ENCODE measurements at places on chromosomes 5 and 9. TPM values are rescaled to one million over a fixed set of nuclear protein-coding genes. Genes with fewer than 3 reads are reported as not detected.

Gene GPX3
- polyA plus RNA-seq: 1,238 TPM

Gene PCDHGA11
- 5.1 TPM for polyA plus RNA-seq

Gene IL17B
- 1.4 TPM for polyA plus RNA-seq

GRCh38 chr5:38463634-38464521 is 92.6 kb downstream of the LIFR start:
- DNase-seq: peak; percentile 56

DNA sequence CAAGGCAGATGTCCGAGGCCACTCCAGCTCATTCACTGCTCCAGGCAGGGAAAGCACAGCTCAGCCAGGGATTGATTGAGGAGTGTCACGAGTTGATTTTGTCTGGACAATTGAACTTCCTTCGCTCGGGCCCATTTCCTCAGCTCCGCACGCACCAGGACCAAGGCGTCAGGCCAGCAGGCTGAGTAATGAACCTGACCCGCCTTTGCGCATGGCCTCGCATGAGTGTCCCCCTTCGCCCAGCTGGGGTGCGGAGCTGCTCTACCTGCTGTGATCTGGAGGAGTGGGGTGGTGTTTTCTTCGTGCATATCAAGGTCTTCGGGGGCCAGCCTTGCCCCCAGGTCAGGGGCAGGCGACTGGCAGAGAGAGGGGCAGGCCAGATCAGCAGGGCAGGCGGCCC is 44.0 kb downstream of the VAV2 start:
- no peak for DNase-seq

Measured in left kidney (tissue), 8 donors.